ENCODE measurements at places on chromosomes 1 and 21. TPM values are rescaled to one million over a fixed set of nuclear protein-coding genes. Genes with fewer than 3 reads are reported as not detected.

- peak; percentile 78 for DNase-seq
- H3K4me3 ChIP-seq: peak overlapping the region; percentile 87
- peak overlapping the region; percentile 96 for H3K27ac ChIP-seq
- H3K27me3 ChIP-seq: no peaks in the 10 kb centered on the region
- no peaks in the 10 kb centered on the region for H3K4me1 ChIP-seq
Observed at GRCh38 chr1:6601049-6601922, 1.4 kb downstream of the KLHL21 start.

GRCh38 chr1:233443040-233443760, 115.7 kb downstream of the MAP3K21 start:
- no peaks in the 10 kb centered on the region for H3K36me3 ChIP-seq
- no peaks in the 10 kb centered on the region for H3K4me1 ChIP-seq
- no peak for DNase-seq
- no peak overlapping the region for H3K4me3 ChIP-seq
- no peak overlapping the region for H3K27ac ChIP-seq
- no peaks in the 10 kb centered on the region for H3K27me3 ChIP-seq

DNA sequence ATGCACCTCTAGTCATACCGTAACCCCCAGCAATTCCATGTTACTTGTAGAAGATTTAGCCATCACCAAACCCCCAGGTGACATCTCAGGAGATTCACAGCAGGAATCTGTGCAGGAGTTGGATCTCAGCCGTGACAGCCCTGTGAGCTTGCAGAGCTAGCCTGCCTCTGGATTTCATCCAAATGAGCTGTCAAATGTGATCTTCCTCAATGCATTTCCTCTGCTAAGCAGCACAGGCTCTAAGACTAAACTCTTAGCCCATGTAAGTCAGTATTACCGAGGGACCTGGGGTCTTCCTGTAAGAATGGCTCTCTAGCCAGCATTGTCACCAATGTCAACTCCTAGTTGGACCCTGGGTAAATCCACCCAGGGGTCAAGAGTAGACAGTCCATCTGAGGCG, 41.7 kb downstream of the UMODL1 start:
- H3K27ac ChIP-seq: no peak overlapping the region
- no peaks in the 10 kb centered on the region for H3K36me3 ChIP-seq
- H3K4me1 ChIP-seq: peaks cover 7% of the 10 kb centered on the region

RGS13 gene
- not detected for total RNA-seq

TMPRSS2 gene
- total RNA-seq: 13.1 TPM

VANGL2 gene
- 2.3 TPM for total RNA-seq
